Bone marrow (tissue), 2 donors: ENCODE measurements at places on chromosomes 13 and 19.

DNA sequence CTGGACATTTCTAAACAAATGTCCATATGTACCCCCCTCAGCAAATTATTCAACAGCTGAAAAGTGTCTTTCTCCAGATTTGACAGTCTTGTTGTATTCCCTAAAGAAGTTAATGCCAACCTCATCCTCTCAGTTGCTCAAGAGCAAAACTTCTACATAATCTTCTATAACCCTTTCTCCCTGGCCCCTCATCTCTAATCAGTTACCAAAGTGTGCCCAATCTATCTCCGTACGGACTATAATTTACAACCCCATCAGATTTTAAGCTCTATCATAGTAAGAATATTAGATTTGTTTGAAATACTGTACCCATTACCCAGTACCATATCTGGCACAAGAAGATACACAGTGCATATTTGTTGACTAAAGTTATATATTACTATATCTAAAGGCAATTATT is 101.5 kb downstream of the FGF14 start:
- no peak for DNase-seq

- no peak for DNase-seq
These were observed 2590.1 kb downstream of the PCDH9 start for GRCh38 chr13:64640002-64640401.

- DNase-seq, result no peak
These were observed 168.1 kb upstream of the IRS2 start for GRCh38 chr13:109954441-109954840.

DNA sequence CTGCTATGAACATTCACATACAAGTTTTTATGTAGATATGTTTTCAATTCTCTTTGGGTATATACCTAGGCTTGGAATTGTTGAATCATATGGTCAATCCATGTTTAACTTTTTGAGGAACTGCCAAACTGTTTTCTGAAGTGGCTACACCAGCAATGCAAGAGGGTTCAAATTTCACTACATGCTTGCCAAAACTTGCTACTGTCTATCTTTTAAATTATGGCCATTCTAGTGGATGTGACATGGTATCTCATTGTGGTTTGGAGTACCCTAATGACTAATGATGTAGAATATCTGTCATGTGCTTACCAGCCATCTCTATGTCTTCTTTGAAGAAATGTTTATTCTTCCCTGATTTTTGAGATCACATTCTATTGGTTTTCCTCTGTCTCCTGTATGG is 860.3 kb downstream of the DIAPH3 start:
- DNase-seq, result no peak

DNA sequence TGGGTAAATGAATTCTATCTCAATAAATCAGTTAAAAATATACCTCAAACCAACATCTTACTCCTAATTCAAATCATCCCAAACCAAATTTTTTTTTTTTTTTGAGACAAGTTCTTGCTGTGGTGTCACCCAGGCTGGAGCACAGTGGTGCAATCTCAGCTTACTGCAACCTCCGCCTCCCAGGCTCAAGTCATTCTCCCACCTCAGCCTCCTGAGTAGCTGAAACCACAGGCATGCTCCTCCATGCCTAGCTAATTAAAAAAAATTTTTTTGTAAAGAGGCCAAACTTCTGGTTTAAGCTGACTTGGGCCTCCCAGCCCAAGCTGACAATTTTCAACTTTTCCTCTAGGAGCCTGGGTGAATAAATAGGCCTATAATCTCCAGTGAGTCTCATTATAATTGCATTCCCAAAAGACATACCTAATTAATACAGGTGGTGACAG is 22.1 kb upstream of the OLFM2 start:
- DNase-seq, result no peak

DNA sequence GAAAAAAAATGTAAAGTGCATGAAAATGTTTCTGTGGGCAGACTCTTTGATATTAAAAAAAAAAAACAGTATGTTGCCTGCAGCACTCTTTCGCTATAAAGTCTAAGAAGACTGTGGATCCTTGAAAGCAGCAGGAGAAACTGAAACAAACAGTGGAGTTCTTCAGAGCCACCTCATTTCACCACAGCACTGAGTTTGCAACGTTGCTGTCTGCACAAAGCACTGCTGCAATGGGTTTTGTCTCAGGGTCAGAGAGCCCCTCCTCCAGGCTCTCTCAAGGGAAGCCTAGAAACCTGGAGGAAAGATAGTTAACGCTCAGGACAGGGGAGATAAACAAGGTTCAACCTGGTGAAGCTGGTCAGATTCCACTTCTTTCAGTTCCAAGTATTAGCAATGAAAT is 248.7 kb downstream of the EFNB2 start:
- DNase-seq, result no peak

DNA sequence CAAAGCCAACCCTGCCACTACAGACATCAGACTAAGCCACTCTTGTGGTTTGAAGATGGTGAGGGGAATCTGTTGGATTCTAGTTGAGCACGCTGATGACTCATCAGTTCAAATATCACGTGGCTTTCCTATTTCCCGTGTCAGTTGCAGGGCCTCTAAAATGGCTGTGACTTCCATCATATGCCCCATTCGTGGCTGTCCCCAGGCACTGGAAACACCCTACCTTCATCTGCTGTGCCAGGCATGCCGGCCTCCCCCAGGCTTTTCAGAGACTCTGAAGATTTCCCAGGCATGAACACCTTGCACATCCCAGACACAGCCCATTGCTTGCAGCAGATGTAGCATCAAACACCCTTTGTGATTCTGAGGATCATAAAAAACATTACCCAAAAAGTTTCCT is 659.9 kb downstream of the UQCRFS1 start:
- no peak for DNase-seq

DNA sequence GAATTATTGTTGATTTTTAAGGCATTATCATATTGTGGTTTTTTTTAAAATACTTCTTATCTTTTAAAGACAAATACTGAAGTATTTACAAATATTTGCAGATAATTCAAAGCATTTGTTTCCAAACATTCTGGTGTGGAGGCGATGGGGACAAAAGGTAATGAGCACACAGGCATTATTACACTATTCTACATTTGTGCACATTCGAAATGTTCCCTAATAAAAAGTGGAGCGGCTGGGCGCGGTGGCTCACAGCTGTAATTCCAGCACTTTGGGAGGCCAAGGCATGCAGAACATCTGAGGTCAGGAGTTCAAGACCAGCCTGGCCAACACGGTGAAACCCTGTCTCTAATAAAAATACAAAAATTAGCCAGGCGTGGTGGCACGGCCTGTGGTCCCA is 133.4 kb downstream of the FOXO1 start:
- no peak for DNase-seq

DNA sequence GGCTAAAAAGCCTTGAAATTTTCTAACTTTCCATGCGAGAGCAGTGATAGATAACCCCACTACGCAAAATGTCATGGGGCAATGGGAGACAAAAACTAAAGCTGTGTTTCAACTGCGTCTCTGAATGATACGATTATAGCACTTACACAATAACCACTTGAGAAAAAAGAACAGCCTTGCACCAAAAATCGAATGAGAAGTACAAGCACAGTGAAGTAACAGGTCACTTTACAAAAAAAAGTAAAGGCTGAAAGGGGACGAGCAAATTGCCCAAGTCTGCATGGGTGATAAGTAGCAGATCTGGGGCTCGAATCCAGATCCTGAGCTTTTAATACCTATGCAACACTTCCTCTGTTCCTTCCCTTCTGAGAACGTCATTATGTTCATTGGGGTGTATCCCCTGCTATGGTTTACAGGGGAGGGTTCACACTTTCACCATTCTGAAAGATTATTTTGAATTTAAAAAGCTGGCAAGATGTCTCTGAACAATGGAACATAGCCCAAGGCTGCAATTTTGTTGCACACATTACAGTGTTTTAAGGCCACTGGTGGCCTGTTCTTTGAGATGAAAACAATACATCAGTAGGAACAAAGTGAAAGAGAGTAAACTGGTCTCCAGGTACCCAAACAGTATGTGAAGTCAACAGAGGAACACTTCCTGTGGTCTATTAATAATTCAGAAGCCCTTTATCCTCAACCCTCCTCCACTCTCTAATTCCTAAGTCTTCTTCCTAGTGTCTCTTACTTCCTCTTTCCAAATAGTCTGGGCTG is 3.2 kb downstream of the CPB2 start:
- peak; percentile 60 for DNase-seq

GRCh38 chr13:89361909-89362308 is 1690.7 kb downstream of the SLITRK5 start:
- no peak for DNase-seq

DNA sequence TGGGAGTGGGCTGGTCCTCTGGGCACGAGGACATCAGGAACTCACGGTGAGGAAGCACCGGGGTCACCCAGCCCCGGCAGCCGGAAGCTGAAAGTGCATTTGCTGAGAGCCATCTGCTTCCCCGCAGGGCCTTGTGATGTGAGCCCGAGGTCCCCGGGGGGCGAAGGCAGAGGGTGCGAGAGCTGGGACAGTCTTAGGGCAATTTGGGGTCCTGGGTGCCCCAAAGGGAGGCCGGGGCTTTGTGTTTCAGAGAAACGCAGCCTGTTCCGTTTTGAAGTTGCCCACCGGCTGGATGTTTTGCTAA is 4.8 kb downstream of the F2RL3 start:
- peak; percentile 25 for DNase-seq

DNA sequence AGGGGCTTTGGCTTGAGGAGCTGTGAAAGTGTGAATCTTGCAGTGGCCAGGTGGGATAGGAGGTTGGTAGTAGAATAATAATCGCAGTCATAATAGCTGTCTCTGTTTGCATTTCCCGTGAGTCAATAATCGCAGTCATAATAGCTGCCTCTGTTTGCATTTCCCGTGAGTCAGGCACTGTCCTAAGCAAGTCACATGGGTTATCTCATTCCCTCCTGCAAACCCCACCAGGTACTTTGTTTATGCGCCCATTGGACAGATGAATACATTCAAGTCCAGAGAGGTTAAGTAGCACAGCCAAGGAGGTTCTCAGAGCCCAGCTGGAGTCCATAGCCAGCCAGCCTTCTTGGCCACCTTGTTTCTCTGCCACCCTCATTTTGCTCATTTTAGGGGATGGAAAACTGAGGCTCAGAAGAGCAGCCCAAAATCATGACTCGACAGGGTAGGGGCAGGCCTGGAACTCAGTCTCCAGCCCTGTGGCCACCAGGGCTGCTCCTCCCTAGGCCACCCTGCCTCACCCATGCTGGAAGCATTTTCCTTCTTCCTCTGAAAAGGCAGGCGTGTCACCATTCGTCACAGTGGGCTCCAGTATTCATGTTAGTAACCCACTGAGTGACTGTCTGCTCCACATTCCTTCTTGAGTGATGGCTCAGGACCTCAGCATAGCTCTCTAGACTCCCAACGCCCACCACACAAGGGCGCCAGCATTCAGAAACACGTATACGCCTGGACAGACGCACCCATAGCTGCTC is 206.2 kb downstream of the URI1 start:
- no peak for DNase-seq

DNA sequence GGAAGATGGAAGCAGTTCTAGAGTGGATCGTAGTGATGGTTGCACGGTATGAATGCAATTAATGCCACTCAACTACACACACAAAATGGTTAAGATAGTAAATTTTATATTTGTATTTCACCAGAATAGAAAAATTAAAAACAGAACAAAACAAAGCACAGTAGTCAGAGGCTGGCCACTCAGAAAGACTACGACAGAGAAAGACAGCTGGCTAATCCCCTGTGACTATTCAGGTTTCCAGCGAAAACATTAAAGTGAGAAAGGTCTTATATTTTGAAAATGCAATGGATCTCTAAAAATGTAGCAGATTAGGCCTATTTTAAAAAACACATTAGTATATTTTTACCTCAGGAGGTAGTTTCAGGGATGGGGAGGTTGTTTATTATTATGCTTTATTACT is 131.3 kb upstream of the POSTN start:
- no peak for DNase-seq

DNA sequence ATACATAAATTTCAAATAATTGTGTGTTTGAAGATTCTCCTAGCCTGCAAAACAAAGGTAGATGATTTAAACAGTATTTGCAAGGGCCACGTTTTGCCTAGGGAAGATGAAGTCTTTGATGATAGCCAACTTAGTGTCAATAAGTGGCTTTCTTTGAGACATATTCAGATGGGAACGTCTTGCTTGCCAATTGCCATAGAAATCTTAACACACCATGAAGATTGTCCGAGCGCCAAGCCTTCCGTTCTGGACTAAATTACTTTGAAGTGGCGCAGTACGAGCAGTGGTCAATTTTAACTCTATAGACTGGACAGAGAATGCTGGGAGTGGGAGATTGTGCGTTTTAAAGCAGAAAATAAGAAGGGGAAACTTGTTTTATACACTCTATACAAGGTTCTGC is 9.9 kb downstream of the ZIC5 start:
- DNase-seq, result no peak

DNA sequence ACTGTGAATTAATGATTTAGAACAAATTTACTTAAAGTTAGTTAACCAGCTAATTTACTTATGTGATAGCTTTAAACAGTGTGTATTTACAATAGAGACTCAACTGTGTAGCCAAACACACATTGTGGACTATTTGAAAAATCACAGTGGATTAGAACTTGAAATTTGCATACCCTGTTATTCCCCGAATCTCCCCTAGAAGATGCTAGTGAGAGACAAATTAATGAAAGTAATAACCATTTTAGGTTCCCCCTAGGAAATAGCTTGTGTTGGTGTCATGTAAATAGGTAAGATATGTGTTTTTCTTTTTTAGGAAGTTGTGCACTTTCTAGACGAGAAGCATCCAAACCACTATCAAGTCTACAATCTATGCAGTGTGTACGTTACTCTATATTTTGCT is 98.5 kb downstream of the C1QTNF9 start:
- DNase-seq, result no peak

DNA sequence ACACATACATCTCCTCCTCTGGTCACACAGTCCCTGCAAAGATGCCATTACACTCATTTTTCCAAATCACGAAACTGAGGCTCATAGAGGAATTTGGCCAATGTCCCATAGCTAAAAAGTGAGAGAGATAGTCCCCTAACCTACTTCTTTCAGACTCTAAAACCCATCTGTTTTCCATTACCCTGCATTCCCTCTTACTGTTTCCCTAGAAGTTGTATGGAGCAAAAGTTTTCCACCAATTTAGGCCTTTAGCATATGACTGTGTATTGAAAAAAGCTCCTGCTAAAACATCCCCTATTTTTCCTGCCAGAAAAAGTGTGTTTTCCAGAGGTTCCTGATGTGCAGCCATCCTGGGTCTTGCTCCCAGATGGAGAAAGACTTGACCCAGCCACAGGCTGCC is 16.3 kb downstream of the SERP2 start:
- no peak for DNase-seq

GRCh38 chr13:109667807-109668291 is 118.5 kb downstream of the IRS2 start:
- DNase-seq, result no peak

DNA sequence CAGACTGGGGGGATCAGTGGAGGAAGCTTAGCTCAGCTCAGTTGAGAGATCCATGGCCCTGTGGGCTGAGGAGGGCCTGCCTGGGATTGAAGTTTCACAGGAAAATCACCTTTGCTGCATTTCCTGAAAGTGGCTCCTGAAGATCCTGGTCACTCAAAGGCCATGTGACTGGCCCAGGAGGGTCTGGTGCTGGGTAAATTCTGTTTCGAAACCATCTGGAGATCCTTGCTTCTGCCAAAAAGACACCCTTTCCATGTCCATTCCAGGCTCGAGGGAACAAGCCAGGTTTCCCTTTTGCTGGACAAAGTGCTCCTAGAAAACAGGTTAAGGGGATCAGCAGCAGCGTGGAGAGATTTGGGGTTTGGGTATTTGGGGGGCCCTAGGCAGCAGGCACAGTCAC is 293.3 kb downstream of the ZNF536 start:
- DNase-seq, result no peak
